ENCODE measurements at places on chromosomes 4 and X.
A peak's percentile ranks its signal among the peaks of the same experiment; 100 is the strongest.

DNA sequence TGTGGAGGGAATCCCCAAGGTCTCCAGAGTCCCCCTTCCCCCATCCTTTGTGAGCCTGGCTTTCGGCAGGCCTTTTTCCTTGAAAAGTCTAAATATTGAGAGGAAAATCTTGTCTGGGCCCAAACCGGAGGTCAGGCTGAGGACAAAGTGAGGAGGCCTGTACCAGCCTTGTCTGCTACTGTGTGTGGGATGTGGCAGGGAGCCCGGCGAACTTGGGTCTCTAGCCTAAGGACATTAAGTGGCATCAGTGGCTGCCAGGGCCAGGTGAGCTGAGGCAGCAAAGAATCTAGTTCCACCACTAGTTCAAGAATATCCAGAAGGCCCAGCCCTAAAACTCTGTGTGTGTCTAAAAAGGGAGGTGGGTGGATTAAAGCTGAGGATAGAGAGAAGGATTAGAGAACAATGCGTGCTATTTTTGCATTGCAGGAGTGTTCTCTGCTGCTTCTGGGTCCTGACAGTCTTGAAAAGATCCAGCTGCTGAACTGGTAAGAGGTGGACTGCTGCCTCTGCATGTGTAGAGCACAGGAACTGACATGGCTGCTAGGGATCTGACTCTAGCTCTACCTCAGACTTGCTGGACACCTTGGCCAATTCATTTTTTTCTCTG, 1.2 kb upstream of the AMER1 start:
- peak overlapping the region; percentile 76 for H3K27ac ChIP-seq
- no peaks in the 10 kb centered on the region for H3K27me3 ChIP-seq
- H3K36me3 ChIP-seq = peaks cover 21% of the 10 kb centered on the region
- peaks cover 14% of the 10 kb centered on the region for H3K4me1 ChIP-seq
- DNase-seq = no peak

GRCh38 chr4:182555997-182556418, 312.8 kb downstream of the TENM3 start:
- H3K36me3 ChIP-seq = no peaks in the 10 kb centered on the region
- H3K27ac ChIP-seq = no peak overlapping the region
- no peaks in the 10 kb centered on the region for H3K27me3 ChIP-seq
- H3K4me3 ChIP-seq = no peak overlapping the region

GRCh38 chrX:85196319-85196718, 47.3 kb downstream of the SATL1 start:
- H3K36me3 ChIP-seq = no peaks in the 10 kb centered on the region
- H3K4me1 ChIP-seq = no peaks in the 10 kb centered on the region
- H3K4me3 ChIP-seq = no peak overlapping the region
- H3K27me3 ChIP-seq = no peaks in the 10 kb centered on the region
- H3K27ac ChIP-seq = no peak overlapping the region

- no peaks in the 10 kb centered on the region for H3K4me1 ChIP-seq
- no peak overlapping the region for H3K27ac ChIP-seq
- DNase-seq = no peak
- H3K27me3 ChIP-seq = peaks cover 14% of the 10 kb centered on the region
Measured at GRCh38 chrX:151688695-151689094, 6.6 kb upstream of the PRRG3 start.

DNA sequence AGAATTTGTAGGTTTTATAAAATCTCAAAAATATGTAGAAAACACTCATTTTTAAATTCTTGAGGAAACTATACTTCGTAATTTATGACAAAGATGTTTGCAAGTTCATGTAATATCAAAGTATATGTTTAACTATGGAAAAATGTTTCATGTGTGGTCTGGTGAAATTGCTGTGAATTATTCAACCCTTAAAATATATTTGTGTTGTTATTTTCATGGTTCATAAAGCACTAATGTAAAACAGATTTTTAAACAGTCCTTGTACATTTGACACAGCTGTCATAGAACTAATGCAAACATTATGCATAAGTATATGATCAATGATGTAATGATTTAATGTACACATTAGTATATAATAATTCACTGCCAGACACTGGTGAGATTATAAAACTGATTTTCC, 83.1 kb upstream of the ARSJ start:
- no peaks in the 10 kb centered on the region for H3K27me3 ChIP-seq
- H3K36me3 ChIP-seq = no peaks in the 10 kb centered on the region
- no peak overlapping the region for H3K27ac ChIP-seq
- H3K4me1 ChIP-seq = no peaks in the 10 kb centered on the region
- no peak for DNase-seq

DNA sequence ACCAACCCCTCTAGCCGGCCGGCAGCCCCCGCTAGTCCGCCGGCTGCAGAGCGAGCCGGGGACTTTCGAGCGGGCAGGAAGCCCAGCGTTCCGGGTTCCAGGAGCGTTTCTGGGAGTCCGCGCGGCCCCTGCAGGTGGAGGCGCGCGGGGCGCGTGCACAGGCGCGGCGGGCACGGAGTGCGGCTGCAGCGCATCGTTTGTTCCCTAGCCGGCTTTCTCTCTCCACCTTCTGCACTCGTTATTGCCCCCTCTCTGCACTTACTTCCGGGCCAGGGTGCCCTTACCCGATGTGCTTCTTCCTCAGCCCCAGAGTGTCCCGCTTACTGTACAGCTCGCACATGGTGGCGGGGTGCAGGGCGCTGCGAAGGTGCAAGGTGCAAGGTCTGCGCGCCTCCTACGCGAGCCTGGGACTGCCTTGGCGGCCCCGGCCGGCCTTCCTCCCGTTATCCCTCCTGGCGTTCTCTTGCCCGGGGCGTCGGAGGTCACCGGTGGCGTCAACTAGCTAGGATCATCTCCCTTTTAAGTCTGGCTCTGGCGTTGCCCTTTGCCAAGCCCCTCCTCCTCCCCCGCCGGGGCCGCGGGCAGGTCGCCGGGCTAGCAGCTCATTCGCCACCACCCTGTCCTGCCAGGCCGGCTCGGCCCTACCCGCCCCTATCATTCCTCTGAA, at the start of gene ETNPPL:
ETNPPL (minus strand) TSS at position 495 of the 667 bp plus-strand sequence; CDS start at position 340, 155 bp downstream.
- peak; percentile 44 for DNase-seq
- H3K4me1 ChIP-seq = peaks cover 8% of the 10 kb centered on the region
- H3K27ac ChIP-seq = no peak within 1 kb of the TSS

- no peaks in the 10 kb centered on the region for H3K36me3 ChIP-seq
- no peak for DNase-seq
- H3K4me1 ChIP-seq = no peaks in the 10 kb centered on the region
- no peak overlapping the region for H3K4me3 ChIP-seq
- H3K27me3 ChIP-seq = no peaks in the 10 kb centered on the region
Measured at GRCh38 chr4:184590196-184590595, 59.1 kb downstream of the CASP3 start.

DNA sequence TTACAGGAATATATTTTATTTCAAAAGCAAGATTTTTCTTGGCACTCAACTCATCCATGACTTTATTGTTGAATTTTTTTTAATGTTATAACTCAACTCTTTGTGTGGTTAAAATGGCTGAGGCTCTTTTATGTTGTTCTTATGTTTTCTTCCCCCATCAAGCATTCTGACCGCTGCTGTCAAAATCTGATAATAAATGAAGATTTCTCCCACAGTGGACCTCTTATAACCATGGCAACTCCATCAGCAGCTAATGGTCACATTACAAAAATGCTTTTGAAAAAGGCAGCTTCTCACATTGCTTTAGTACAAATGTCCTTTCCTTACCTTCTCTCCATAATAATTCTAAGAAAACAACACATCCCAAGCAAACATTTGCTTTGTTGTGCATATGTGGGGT, 96.0 kb upstream of the ATOH1 start:
- no peak for DNase-seq
- H3K36me3 ChIP-seq = no peaks in the 10 kb centered on the region
- no peak overlapping the region for H3K27ac ChIP-seq
- H3K27me3 ChIP-seq = no peaks in the 10 kb centered on the region
- H3K4me1 ChIP-seq = no peaks in the 10 kb centered on the region

- H3K4me1 ChIP-seq = no peaks in the 10 kb centered on the region
- H3K27ac ChIP-seq = no peak overlapping the region
- DNase-seq = no peak
Measured at GRCh38 chrX:39459952-39460351, 637.8 kb downstream of the BCOR start.

GRCh38 chrX:12949205-12949926, 25.5 kb upstream of the TMSB4X start:
- no peaks in the 10 kb centered on the region for H3K27me3 ChIP-seq
- H3K27ac ChIP-seq = peak overlapping the region; percentile 99
- DNase-seq = no peak
- H3K4me1 ChIP-seq = peaks cover 39% of the 10 kb centered on the region
- peaks cover 32% of the 10 kb centered on the region for H3K36me3 ChIP-seq
